ENCODE measurements at places on chromosomes 1 and 21.

DNA sequence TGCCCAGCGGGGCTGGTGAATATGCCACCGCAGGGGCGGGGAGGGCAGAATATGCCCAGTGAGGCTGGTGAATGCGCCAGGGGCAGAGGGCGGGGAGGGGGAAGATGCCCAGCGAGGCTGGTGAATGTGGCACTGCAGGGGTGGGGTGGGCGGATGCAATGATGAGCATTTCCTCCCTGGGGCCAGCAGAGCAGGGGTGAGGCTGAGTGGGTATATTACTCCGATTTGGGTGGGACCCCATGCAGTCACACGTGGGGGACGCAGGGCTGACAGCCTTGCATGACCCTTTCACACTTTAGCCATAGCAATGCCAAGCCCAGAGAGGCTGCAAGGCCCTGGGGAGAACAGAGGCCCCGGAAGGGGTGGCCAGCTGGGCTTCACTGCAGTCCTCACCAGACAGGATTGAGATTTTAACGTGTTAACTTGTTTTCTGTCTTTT, 9.3 kb upstream of the SLX9 start:
- DNase-seq: no peak

GRCh38 chr1:241077386-241078147, 279.4 kb downstream of the RGS7 start:
- DNase-seq: no peak

GRCh38 chr1:98289311-98289710, 368.5 kb upstream of the DPYD start:
- no peak for DNase-seq

DNA sequence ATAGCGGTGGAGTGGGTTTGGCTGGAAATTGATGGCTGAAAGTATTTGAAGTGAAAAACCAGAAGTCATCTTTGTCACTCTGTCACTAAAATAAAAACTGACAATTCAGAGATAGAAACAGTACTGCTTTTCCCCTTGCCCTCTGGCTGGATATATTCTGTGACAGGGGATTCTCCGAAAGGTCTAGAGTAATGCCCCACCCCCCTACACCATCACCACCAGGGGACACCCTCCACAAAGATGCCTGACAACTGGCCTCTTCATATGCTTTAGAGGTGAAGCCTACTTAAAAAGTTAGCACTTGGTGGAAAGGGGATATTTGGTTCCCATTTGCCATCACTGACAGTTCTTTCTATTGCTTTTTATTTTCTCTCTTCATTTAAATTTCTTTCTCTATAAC, 73.5 kb downstream of the SGIP1 start:
- DNase-seq: no peak

DNA sequence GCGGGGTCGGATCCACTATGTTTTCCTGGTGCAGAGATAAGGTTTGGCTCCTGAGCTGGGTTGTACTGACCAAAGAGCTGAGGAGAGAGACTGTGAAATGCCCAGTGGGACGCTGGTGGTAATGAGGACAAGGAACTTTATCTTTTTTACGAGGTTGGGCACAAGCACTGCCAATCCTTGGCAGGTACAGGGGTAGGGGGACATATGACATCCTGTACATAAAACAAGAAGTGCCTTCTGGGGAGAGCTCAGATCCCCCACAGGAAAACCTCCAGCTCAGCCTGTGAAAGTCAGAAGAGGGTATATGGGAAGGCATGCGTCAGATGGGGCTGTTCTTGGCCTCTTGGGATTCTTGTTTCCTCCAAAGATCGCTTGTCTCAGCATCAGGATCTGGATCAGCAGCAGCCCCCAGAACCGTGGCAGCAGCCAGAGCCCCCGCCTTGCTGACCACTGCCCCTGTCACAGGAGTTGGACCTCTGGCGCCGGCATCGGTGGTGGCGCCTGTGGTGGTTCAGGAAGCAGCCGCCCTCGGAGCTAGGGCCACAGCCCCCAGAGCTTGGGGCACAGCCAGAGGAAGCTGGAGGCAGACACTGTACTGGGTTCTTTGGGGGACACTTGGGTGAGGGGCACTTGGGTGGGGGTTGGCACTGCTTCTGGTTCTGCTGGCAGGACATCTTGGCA, 905 bp downstream of the LCE3E start:
- no peak for DNase-seq

DNA sequence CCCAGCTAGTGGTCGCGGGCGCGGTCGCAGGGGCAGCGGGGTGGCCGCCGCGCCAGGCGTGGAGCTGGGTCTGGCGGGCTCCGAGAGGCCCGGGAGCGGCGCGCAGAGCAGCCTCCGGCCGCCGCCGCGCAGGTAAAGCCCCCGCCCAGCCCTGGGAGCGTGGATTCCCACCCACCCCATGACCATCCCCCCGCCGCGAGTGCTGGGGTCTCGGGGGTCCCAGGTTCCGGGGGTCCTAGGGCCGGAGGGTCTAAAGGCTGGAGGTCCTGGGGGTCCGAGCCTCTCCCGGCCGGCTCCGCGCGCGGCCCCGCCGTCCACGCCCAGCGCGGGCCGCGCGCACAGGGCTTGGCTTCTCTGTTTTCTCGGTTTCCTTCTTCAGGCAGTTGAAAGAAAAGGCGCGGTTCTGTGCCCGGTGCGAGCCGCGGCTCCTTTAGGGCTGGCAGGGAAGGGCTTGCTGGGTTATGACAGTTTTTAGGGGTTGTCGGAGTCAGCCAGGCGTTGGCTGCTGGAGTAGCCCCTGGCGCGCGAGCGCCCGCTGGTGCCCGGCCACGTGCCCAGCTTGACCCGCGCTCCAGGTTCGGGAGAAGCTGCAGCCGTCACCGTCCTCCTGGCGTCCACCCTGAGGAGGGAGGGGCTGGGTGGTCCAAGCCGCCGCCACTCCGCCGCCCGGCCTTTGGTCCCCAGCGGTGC, 359 bp downstream of the LRRC3 start:
- peak; percentile 3 for DNase-seq

- DNase-seq: no peak
Observed at GRCh38 chr1:30760596-30761324, 3.2 kb upstream of the LAPTM5 start.

DNA sequence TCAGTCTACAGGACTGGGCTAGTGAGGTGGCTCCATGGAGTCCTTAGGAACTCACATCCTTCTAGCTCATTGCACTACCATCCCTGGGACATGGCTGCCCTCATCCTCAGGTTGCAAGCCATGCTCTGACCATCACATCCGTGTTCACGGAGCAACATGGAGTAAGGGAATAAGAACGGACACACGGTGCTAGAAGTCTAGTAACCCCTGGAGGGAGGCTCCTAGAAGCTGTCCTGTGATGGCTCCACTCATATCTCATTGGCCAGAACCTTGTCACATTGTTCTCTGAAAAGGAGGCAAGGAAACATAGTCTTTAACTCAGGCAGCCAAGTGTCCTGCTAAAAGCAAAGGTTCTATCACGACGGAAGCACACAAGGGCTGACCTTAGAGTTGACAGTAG, 3.9 kb downstream of the MRAP start:
- DNase-seq: no peak

- DNase-seq: no peak
Observed at GRCh38 chr21:29726044-29726443, 213.8 kb downstream of the GRIK1 start.

DNA sequence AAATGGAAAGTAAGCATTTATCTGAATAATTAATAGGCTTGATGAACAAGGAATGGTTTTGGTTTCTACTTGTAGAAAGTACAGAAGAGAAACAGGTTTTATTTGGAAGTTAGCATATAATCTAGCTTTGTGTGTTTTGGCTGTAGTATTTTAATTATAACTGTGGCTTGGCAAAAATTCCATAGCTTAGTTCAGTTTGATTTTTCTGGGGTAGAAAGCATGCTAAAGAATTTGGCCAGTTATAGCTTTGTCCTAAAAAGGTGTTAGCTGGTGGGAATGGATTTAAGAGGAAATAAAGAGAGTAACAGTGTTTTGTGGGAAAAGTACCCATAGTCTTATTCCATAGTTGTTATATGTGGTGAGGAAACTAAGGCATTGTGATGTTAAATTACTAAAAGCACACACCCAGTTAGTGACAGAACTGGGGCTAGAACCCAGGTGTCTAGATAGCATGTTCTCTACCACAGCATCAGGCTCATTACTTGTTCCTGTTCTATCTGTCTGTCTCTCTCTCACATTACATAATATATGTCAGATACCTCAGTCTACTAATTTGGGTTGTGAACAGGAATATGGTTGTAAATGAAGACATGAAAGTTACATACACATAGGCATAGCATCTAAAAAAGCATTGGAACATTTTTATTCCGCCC, 55.0 kb downstream of the MPZL1 start:
- no peak for DNase-seq

DNA sequence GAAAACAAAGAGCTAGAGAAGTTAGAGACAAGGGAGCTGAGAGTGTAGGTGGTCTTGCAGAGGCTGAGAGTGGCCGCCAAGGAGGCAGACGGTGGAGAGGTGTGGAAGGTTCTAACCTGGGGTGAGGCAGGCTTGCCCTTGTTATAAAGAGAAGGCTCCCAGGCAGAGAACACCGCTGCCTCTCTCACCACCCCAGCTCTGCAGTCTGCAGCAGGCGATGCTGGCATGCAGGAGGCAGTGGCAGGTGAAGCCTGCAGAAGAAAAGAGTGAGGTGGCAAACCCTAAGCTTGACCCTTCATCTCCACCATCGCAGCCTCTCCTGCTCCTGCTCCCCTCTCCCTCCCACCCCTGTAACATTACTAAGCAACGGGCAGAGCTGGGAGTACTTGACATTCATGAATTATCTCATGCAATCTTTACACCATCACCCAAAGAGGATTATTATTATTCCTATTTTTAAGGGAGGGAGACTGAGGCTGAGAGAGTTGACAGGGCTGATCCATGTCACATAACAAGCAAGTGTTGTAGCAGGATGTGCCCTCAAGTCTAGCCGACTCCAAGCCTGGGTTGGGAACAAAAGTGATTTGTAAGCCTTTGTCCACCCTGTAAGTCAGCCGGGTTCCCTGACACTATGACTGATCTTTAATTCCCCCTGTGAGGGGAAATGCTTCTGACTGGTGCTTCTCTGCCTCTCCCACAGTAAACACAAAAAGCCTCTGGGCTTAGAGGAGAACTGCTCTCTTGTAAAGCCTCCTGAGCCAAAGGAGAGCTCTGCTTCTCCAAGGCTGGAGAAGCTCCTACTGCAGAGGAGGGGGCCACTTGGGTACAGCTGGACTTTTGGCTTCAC, 36.1 kb downstream of the KANK4 start:
- DNase-seq: no peak

DNA sequence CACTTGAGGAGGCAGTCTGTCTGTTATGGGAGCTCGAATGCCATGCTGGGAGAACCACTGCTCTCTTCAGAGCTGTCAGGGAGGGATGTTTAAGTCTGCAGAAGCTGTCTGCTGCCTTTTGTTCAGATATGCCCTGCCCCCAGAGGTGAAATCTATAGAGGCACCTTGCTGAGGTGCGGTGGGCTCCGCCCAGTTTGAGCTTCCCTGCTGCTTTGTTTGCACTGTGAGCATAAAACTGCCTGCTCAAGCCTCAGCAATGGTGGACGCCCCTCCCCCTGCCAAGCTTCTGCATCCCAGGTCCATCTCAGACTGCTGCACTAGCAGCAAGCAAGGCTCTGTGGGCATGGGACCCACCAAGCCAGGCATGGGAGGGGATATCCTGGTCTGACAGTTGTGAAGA, 247.5 kb downstream of the LMX1A start:
- DNase-seq: no peak

DNA sequence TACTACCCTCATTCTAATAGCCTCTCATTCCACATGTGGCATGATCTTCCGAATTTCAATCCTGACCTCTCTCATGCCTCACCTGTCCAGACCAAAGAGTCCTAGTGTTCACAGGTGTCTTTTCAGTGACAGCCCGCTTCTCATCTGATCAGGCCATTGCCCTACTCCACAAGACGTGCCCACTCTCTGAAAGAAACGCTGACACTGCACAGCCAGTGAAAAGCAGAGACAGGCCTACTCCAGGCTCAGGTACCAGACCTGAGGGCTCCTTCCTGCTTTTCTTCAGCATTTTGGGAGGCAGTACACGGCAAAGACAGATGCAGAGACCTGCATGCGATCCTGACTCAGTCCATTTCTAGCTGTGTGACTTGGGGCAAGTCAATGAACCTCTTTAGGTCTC, 43.0 kb downstream of the SUSD4 start:
- no peak for DNase-seq

GRCh38 chr1:237857455-237857854, 33.3 kb downstream of the ZP4 start:
- DNase-seq: no peak

GRCh38 chr1:243970077-243970476, 81.0 kb upstream of the ZBTB18 start:
- no peak for DNase-seq

- no peak for DNase-seq
Observed at GRCh38 chr1:92599184-92599583, 112.5 kb upstream of the GFI1 start.

DNA sequence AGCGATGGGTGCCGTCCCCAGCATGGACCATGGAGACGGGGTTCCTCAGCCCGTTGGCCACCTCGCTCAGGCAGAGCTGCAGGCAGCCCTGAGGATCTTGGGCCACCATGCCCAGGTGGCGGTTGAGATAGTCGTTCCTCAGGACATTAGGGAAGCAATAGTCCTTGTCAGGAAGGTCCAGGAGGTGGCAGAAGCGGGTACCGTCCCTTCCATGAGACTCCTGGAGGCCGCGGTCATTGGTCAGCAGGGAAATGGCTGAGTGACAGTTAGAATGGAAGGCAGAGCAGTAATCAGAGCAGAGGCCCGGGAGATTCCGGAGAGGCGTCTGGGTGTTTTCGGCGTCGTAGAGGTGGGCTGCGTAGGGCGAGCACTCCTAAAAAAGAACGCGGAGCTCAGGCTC, 4.1 kb downstream of the HHIPL2 start:
- DNase-seq: no peak

- DNase-seq: peak; percentile 99
Observed at GRCh38 chr21:46048926-46049889, 48.7 kb upstream of the COL6A2 start.

- no peak for DNase-seq
Observed at GRCh38 chr1:225430301-225430700, 2.5 kb upstream of the LBR start.

- no peak for DNase-seq
Observed at GRCh38 chr1:177935638-177936415, 34.0 kb downstream of the SEC16B start.

GRCh38 chr1:3516481-3516869, 62.0 kb downstream of the ARHGEF16 start:
- DNase-seq: no peak

GRCh38 chr21:27769763-27770162, 802.9 kb upstream of the ADAMTS5 start:
- DNase-seq: no peak

DNA sequence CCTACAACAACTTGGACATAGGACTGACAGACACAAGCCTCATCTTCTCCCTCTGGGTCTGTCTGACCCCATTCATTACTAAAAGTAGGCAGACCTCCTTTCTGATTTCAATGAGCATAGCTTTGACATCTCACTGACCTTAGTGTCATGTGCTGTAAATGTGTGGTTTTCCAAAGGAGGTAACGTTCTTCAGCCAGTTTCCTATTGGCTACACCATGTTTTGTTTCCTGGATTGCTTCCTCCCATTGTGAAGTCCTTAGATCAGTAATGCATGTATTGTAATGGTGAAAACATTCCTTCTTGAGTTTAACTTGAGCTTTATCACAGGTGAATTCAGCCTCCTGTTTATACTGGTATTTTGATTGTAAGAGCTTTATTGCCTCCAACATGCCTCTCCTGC, 20.6 kb downstream of the STXBP3 start:
- no peak for DNase-seq

- no peak for DNase-seq
Observed at GRCh38 chr1:90074137-90074536, 79.2 kb downstream of the ZNF326 start.

GRCh38 chr1:241270016-241270415, 87.0 kb downstream of the RGS7 start:
- DNase-seq: no peak

GRCh38 chr1:177471244-177471643, 300.5 kb downstream of the BRINP2 start:
- peak; percentile 14 for DNase-seq

Data from HS-5 (cell line).